ENCODE measurements at places on chromosomes 7 and 10. TPM values are rescaled to one million over a fixed set of nuclear protein-coding genes. Genes with fewer than 3 reads are reported as not detected.

The HTR5A gene
- not detected for total RNA-seq

- H3K4me1 ChIP-seq = no peaks in the 10 kb centered on the region
- no peak overlapping the region for H3K27ac ChIP-seq
- H3K4me3 ChIP-seq = no peak overlapping the region
- no peaks in the 10 kb centered on the region for H3K36me3 ChIP-seq
- H3K27me3 ChIP-seq = no peaks in the 10 kb centered on the region
Observed at GRCh38 chr7:137074391-137075030, 206.1 kb downstream of the CHRM2 start.

DNA sequence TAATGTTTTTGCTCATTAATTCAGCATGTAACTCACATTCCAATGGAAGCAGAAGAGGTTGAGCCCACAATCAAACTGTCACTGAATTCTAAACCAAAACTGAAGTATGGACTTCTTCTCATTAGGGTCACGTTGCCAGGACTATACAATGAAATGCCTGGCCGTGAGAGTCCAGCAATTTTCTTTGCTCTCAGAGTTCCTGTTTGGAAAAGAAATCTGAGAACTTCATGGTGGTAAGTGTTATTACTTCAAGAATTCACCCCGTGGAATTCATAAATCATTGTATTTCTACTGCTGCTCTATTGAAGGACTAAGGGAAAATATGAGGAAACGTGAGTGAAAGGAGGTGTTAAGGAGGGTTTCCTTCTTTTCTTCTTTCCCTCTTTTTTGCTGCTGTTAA, 441.8 kb upstream of the AKR1E2 start:
- DNase-seq = no peak
- H3K27me3 ChIP-seq = no peaks in the 10 kb centered on the region
- H3K36me3 ChIP-seq = no peaks in the 10 kb centered on the region
- H3K4me1 ChIP-seq = no peaks in the 10 kb centered on the region

DNA sequence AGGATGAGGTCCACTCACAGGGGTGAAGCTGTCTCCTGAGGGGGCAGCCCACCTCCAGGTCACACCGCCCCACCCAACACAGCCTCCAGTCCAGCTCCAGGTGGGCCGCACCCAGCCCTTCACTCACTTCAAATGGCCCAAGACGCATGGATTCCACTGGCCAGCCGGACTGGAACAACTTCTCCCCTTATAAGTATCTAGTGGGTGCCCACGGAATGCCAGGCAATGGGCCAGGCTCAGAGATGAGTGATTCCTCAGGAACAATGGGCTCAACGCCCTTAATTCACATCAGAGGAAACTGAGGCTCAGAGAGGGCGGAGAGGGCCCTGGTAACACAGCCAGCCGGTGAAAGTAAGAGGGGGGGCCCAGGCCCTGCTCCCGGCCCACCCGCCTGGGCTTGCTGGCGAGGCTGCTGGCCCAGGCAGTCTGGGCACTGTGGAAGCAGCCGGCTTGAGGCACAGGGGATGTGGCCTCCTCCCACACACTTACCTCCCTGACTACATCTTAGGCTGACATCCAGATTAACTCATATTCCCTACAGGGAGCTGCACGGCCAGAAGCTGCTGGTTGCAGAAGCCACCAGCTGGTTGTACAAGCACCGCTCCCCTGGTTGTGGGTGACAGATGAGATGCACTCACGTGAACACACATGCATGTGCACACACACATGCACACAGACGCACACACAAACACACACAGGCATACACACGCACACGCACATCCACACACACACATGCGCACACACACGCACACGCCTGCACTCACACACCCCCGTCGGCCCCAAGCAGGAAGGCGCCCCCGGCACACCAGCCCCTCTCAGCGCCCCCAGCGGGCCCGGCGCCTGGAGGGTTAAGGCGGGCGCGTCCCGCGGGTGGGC, 1.0 kb upstream of the FAM20C start:
- H3K4me1 ChIP-seq = peaks cover 4% of the 10 kb centered on the region
- no peak overlapping the region for H3K4me3 ChIP-seq
- peaks cover 8% of the 10 kb centered on the region for H3K27me3 ChIP-seq

DNA sequence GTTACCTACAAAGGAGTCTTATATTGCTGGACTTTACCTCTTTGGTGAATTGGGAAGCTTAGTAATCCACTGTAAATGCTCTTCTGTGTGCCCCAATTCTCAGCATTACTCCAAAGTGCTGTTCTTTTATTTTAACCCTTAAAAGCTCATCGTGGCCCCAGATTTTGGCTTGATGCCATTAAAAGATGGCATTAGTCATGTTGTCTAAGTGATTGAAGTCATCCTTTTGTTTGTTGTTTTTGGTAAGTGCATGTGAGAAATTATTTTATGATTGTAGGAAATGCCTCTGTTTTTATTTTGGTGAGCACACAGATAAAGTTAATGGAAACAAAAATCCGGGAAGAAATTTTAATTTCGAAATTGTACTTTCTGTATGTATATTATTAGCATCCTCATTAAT, 82.5 kb upstream of the GATA3 start:
- no peak overlapping the region for H3K27ac ChIP-seq
- DNase-seq = no peak
- H3K36me3 ChIP-seq = peaks cover 5% of the 10 kb centered on the region
- no peaks in the 10 kb centered on the region for H3K4me1 ChIP-seq

DNA sequence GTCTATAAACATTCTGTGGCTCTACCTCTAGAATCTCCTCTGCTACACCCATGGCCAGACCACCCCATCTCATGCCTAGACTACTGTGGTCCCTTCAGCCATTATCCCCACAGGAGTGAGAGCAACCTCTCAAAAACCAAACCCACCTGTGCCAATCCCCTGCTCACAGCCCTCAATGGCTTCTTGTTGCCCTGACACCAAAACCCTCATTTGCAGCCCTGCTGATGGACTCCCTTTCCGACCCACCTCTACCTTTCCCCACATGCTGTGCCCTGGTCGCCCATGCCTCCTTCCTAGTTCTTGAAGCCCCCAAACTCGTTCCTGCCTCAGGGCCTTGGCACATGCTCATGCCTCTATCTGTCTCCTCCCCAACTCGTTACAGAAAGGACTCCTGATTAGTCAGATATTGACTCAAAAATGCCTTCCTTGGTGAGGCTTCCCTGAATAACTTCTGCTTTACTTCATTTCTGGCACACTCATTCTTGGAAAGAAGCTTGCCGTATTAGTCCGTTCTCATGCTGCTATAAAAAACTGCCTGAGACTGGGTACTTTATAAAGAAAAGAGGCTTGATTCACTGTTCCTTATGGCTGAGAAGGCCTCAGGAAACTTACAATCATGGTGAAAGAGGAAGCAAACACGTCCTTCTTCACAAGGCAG, 104.2 kb downstream of the TEX36 start:
- H3K36me3 ChIP-seq = no peaks in the 10 kb centered on the region
- no peak overlapping the region for H3K27ac ChIP-seq
- no peak for DNase-seq

- no peaks in the 10 kb centered on the region for H3K4me1 ChIP-seq
- H3K4me3 ChIP-seq = no peak overlapping the region
- H3K27ac ChIP-seq = no peak overlapping the region
- no peaks in the 10 kb centered on the region for H3K36me3 ChIP-seq
- DNase-seq = no peak
- H3K27me3 ChIP-seq = no peaks in the 10 kb centered on the region
Observed at GRCh38 chr7:28933846-28934320, 24.2 kb downstream of the TRIL start.
